ENCODE measurements at places on chromosomes 12 and 14.

GRCh38 chr14:78162202-78162601 lies 8.0 kb upstream of the NRXN3 start:
- no peak for DNase-seq

- no peak for DNase-seq
These were observed 1124.6 kb downstream of the AACS start for GRCh38 chr12:126189856-126190255.

DNA sequence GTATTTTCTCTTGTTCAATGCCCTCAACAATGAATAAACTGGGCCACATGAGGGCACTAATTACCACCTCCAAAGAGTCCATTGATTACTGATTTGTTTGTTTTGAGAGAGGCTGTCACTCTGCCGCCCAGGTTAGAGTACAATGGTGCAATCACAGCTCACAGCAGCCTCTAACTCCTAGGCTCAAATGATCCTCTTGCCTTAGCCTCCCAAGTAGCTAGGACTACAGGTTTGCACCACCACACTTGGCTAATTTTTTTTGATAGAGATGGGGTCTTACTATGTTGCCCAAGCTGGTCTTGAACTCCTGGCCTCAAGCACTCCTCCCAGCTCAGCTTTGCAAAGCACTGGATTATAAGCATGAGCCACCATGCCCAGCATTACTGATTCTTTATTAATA lies 28.3 kb upstream of the SYCP3 start:
- no peak for DNase-seq

- DNase-seq: no peak
These were observed 199.6 kb downstream of the NTF3 start for GRCh38 chr12:5631497-5631896.

- no peak for DNase-seq
These were observed 302.5 kb downstream of the NUAK1 start for GRCh38 chr12:105836242-105836622.

GRCh38 chr14:98140862-98141530 lies 1131.0 kb downstream of the BCL11B start:
- DNase-seq: no peak

- peak; percentile 52 for DNase-seq
These were observed 25.8 kb upstream of the STRAP start for GRCh38 chr12:15856097-15856982.

- DNase-seq: no peak
These were observed 32.9 kb downstream of the ZFYVE21 start for GRCh38 chr14:103748534-103748857.

DNA sequence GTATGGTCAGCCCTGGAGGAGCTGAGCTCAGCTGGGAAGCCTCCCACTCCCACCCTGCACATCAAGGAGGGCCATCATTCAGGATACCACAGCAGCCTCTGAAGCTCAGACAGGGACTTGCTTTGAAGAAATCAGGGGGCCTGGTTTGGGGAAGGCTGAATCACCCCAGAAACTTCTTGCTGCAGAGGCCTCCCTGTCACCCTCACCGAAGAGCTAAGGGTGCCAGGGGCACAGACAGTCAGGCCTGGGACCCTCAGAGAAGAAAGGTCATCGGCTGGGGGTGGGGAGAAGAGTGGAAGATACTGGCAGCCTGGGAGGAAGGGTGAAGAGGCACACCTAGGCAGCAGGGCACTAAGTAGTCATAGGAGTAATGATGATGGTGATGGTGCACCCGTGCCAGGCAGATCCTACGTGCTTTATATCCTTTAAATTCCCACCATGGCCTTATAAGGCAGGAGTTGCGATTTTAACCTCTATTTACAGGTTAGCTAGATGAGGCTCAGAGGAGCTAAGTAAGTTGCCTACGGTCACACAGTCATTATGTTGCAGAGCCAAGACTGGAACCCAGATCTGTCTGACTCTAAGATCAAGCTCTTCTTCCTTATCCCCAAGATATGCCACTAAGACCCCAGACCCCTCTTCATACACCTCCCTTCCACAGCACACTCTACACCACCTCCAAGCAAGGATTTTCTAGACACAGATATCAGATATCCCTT lies 28.5 kb upstream of the PNMA1 start:
- DNase-seq: no peak

- DNase-seq: no peak
These were observed 116.2 kb downstream of the PRMT8 start for GRCh38 chr12:3607039-3607720.

DNA sequence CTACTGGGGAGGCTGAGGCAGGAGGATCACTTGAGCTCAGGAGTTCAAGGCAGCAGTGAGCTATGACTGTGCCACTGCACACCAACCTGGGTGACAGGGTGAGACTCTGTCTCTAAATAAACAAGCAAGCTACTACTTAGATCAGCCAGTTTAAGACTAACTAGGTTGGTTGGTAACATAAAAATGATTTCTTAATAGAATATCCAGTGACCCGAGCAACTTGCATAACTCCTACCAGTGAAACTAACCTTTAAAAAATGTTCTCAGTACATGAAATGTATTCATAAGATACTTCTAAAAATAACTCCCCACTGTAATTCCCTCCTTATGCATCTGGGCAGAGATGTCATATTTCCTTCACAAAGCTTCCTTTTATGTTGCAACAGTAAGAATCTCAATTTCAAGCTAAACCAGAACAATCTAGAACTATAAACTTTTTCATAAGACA lies 15.9 kb downstream of the TAOK3 start:
- peak; percentile 73 for DNase-seq

DNA sequence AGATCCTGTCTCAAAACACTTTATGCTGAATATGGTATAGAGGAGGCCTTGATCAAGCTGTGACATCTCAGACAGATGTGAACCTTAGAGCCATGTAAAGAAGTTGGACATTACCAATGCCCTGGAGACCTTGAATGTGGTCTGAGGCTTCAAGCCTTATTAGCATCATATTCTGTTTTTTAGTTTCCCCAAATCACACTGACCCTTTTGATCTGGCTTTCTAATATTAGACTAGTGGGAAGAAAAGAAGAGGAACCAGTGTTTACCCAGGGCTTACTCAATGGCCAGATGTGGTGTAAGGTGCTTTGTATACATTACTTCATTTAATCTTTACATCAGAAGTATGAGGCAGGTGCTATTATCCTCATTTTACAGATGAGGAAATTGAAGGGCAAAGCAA lies 10.6 kb upstream of the TBPL2 start:
- no peak for DNase-seq

DNA sequence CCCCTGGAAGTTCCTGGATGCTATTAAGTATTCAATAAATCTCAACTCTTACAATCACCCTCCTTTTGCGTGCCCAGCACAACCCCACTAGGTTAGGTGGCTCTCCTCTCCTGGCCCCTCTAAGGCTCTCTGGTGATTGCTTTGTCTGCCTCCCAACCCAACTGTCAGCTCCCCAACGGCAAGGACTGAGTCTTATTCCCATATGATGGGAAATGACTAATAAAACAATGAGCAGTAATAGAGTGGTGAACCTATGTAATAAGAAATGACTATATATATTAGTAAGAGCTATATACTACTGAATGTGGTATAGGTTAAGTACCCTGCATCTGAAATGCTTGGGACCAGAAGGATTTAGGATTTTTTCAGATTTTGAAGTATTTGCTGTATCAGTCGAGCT lies 8.1 kb downstream of the APPL2 start:
- no peak for DNase-seq

DNA sequence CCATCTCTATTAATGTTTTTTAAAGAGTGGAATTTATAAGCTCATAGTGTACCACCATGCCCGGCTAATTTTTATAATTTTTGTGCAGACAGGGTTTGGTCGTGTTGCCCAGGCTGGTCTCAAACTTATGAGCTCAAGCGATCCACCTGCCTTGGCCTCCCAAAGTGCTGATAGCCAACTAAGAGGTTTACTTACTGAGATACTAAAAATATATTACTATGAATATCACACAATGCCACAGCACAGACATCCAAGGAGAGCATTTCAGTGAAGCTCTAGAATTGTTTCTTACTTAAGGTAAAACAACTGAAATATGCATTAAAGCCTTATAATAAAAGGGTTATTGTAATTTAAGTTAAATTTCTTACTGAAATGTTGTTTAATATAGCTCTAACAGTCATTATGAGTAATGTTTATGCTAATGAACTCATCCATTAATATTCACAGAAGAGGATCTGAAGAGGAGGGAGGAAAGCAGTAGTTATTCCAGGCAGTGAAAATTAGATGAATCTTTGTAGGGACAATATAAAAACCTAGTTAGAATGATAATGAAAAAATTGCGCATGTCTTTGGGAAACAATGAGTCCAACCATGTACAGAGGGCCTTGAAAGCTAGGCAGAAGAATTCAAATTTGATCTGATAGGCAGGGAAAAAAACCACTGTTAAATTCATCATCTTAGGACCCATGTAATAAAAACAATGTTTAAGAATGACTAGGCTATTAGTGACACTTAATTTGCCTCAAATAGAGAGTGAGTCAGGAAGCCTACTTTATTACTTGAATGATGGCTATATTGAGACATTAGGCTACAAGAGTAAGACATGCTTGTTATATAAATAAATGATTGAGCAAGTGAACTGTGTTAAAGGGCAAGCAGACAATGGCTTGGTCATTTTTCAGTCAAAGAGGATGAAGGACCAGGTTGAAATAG lies 99.2 kb downstream of the SLC41A2 start:
- DNase-seq: no peak

- no peak for DNase-seq
These were observed 151.5 kb upstream of the MGAT4C start for GRCh38 chr12:86407620-86408208.

GRCh38 chr12:54564768-54565167 lies 15.4 kb downstream of the PDE1B start:
- no peak for DNase-seq

GRCh38 chr12:124544311-124544970 lies 23.0 kb downstream of the NCOR2 start:
- no peak for DNase-seq

DNA sequence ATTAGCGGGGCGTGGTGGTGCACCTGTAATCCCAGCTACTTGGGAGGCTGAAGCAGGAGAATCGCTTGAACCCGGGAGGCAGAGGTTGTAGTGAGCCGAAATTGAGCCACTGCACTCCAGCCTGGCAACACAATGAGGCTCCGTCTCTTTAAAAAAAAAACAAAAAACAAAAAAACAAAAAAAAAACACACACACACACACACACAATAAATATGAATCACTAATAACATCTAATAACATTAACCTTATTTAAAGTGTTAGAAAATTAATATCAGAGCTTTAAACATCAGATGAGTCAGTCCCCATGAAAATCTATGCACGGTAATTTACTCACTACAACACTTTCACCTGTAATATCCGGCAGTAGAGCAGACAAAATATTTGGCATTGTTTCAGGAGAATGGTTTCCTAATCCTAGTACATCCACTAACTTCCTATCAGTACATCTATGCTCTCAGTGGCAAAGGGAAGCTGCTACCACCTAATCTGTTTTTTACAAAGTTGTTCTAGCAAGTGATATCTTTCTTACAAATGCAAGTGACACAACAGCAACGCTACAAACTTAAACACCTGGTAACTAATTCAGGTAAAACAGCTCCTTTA lies 36.2 kb downstream of the MED13L start:
- DNase-seq: no peak

GRCh38 chr14:31947680-31948595 lies 129.2 kb upstream of the ARHGAP5 start:
- peak; percentile 20 for DNase-seq

DNA sequence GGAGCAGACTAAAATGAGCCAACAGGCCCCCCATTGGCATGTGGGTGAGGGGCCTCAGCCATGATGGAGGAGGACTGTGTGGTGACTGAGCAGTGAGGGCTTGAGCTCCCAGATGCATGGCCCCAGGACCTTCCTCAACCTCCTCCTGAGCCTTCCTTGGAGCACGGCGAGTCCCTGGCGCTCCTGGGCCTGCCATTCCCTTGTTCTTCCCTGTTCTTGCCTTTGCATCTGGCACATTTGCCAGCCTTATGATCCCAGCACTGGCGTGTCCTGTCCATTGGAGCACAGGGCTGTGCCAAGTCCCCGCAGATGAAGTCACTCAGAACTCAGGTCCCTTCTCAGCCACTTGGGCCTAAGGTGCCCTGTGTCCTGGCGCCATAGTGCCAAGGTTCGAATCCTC lies 40.3 kb upstream of the MEG3 start:
- DNase-seq: no peak

DNA sequence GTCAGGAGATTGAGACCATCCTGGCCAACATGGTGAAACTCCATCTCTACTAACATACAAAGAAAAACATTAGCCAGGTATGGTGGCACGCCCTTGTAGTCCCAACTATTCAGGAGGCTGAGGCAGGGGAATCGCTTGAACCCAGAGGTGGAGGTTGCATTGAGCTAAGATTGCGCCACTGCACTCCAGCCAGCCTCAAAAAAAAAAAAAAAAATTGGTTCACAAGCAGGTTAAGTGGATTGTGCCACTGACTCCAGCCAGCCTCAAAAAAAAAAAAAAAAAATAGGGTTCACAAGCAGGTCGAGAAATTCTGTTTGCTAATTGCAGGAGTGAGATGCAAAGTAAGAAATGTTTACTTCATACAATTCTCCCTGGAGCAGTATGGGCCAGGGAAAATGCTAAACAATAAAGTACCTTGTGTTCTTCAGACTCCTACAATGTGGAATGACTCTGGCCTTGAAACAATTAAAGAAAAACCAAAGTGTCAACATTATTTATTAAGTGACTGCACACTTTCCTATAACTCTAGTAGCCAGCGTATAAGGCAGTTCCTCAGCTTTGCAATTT lies 6.1 kb downstream of the EDDM3B start:
- DNase-seq: no peak

GRCh38 chr14:90599748-90600507 lies 203.1 kb downstream of the CALM1 start:
- DNase-seq: no peak
